ENCODE measurements at places on chromosomes 1 and 21.

GRCh38 chr1:169873582-169874199 is 20.0 kb downstream of the SCYL3 start:
- DNase-seq, result no peak

DNA sequence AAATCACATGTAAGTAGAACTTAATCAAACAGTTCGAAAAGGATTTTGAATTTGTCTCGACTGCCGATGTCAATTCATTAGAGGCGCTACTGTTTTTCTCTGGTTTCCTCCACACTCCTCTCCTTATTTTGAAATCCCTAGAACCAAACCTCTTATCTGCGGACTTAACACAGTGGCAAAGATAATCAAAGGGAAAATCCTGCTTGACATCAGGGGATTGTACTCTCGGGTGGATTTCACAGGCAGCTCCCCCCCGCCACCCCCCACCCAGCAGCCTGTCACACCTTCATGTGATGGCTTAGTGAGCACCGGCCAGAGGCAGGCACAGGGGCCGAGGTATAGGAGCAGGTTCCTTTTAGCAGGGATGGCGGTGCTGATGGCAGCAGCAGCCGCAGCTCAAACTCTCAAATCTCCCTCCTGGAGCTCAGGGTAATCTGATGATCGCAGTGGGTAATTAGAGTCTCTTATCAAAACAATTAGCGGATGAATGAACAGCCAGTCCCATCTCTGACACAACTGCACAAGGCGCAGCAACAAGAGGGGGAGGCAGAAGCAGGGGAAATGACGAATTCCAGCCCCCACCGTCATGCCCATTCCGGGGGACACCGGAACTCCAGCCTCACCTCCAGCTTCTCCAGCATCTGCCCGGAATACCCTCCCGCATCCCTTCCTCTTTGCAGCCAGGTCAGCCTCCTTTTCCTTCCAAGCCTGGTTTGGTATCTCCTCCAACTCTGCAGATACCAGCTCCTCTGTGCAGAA is 80.3 kb downstream of the SSBP3 start:
- DNase-seq, result no peak

GRCh38 chr1:35047188-35047858 is 15.6 kb upstream of the ZMYM6 start:
- no peak for DNase-seq

- DNase-seq, result no peak
Measured at GRCh38 chr1:39272027-39272797, 67.7 kb downstream of the MACF1 start.

- no peak for DNase-seq
Measured at GRCh38 chr1:220124542-220124941, 30.6 kb downstream of the IARS2 start.

- DNase-seq, result no peak
Measured at GRCh38 chr1:69585666-69586065, 17.9 kb downstream of the LRRC7 start.

DNA sequence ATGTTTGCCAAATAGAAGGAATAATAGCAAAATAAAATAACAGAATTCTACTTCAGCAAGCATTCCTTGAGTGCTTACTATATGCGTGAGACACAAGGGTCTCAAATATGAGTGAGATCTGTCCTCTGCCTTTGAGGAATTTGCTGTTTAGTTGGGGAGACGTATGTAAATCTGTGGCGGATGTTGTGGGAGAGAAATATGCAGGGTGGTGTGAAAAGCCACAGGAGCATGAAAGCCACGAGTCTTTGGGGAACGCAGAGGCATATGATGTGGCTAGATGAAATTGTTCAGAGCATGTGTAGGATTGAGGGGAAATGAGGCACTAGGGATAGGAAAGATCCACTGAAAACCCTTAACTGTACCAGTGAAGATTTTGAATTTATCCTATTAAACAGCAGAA is 244.4 kb downstream of the PBX1 start:
- no peak for DNase-seq

DNA sequence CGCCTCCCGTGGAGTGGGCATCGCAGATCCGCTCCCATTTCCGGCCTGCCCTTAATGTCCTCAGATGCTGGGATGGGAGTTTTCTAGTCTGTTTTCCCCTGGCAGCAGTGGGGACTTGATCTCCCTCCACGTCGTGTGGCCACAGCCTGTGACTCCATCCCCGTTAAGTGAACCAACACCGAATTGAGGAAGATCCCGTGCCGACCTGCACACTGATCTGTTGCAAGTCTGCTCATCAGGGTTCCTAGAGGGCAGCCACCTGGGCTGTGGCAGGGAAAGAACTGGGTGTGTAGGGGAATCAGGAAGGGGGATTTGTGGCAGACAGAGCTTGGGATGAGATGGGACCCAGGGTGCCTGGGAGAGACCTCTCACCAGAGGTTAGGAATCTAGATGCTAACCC is 23.3 kb upstream of the CDK18 start:
- DNase-seq, result no peak

GRCh38 chr21:44667612-44668011 is 885 bp upstream of the KRTAP12-2 start:
- no peak for DNase-seq

GRCh38 chr1:6688001-6688400 is 13.6 kb downstream of the DNAJC11 start:
- no peak for DNase-seq

GRCh38 chr1:8540261-8540941 is 222.5 kb downstream of the SLC45A1 start:
- no peak for DNase-seq

- DNase-seq, result no peak
Measured at GRCh38 chr1:203097001-203097400, 11.2 kb upstream of the MYOG start.

GRCh38 chr1:210787800-210788199 is 346.1 kb downstream of the KCNH1 start:
- DNase-seq, result no peak

GRCh38 chr1:19644395-19644680 is 227 bp downstream of the NBL1 start:
- DNase-seq, result no peak

DNA sequence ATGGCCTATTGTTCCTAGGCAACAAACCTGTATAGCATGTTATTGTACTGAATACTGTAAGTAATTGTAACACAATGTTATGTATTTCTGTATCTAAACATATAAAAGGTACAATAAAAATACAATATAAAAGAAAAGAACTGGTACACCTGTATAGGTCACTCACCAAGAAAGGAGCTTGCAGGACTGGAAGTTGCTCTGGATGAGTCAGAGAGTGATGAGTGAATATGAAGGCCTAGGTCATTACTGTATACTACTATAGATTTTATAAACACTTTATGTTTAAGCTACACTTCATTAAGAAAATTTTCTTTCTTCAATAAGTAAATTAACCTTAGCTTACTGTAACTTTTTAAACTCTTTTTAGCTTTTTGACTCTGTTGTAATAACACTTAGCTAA is 559.9 kb downstream of the PLPP3 start:
- no peak for DNase-seq

DNA sequence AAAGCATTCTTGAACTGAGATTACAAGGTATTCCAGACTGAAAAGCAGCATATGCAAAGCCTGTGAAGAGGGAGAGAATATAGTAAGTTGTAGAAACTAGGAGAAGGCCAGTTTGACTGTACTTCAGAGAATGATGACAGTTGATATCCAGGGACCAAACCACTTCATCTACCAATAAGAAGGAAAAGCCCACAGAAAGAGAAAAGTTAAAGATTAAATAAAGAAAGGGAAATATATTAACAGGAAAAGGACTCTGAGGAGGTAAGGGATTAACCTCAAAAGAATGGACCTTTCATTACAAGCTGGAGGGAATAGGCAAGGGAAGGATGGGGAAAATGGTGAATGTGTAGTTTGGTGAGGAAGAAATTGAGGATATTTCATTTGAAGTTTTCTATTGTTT is 180.2 kb upstream of the CACYBP start:
- DNase-seq, result no peak

DNA sequence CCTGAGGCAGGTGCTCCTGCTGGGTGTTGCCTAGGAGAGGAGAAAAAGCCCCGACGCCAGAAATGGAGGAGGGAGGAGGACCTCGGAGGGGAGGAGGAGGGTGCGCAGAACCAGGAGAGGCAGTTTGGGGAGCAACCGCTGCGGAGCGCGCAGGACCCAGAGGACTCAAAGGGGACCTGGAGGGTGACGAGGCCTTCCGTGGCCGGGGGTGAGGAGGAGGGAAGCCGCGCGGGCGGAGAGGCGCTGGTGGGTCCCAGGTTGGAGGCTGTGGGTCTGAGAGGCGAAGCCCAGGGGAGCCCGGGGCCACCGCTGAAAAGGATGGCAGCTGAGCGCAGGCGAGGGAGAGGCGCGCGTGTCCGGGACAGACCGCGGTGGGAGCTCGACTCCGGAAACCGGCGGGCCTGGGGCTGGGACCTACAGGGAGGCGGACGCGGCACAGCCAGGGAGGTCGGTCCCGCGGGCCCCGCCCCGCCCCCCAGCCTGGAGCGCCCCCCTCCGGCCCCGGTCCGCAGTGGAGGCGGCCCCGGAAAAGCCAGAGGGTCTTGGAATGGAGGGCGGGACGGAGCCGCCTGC is 15.1 kb downstream of the RNF223 start:
- peak; percentile 36 for DNase-seq

GRCh38 chr1:164210211-164210739 is 348.7 kb upstream of the PBX1 start:
- no peak for DNase-seq

- no peak for DNase-seq
Measured at GRCh38 chr1:38990386-38990737, 714 bp upstream of the AKIRIN1 start.

GRCh38 chr21:15061747-15062605 is 2.8 kb downstream of the NRIP1 start:
- DNase-seq, result no peak

- no peak for DNase-seq
Measured at GRCh38 chr1:62688687-62689085, 500 bp upstream of the DOCK7 start.

DNA sequence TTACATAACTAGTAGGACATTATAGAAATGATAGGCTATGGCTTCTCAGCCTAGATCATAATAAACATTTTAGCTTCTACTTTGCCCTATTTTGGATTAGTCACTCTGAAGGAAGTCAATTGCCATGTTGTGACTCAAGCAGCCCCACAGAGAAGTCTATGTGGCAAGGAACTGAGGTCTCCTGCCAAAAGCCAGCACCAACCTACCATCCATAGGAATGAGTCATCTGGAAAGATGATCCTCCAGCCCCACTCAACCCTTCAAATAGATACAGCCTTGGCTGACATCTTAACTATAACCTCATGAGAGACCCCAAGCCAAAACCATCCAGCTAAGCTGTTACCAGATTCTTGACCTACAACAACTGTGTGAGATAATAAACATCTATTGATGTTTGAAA is 76.3 kb upstream of the BEND5 start:
- no peak for DNase-seq

DNA sequence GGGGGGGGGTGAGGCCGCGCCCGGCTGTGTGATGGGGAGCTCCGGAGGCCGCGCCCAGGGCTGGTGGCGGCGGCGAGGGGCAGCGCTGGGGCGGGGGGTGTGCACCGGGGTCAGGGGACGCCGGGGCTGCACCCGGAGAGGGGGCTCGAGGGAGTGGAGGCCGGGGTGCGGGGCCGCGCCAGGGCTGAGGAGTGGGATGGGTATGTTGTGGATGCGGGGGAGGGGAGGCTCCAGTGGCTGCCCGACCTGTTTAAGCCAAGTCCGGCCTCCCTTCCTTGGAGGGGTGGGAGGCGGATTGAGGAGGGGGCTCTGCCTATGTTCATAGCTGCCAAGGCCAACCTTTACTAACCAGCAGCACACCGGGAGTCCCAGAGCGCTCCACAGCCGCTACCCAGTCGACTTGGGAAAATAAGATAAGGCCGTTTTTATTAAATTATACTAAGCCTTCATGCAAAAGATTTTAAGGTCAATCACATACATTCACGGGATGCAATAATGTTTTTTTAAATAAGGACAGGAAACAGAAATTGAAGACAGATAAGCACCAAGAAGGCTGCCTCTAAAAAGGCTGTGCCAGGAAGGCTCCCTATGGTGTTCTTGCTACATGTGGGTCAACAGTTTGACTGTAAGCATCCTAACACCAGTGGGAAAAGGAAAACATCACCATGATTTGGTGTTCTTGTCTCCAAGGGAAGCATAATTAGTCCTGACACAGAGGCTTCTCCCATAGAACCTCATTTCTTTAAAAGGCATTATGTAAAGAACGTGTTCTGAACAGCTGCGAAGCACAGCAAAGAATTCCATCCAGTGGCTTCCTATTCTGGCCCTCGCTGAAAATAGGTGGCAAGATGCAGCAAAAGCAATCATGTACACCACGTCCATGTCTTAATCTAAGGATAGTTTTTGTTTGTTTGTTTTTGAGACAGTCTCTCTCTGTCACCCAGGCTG is 626 bp upstream of the HLCS start:
- no peak for DNase-seq

DNA sequence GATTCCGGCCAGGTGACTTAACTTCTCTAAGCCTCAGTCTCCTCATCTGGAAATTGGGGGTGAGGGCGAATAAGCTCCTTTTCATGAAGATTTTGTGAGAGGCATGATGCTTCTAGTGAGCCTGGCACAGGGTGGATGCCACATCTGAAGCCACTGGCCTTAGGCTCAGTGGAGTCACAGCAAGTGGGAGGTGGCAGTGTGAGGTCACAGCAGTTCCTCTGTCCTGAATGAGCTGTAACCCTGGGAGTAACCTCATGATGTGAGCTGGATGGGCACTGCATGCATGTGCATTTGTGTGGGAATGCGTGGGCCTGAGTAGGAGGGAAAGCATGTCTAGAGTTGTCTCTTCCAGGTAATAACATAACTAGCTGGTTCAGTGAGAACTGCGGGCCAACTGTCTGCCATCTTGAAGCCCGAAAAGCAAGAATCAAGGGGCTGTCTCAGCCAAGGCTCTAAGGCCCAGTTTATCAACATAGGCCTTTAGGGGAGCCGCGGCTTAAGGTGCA is 27.0 kb upstream of the HTR1D start:
- DNase-seq, result no peak

DNA sequence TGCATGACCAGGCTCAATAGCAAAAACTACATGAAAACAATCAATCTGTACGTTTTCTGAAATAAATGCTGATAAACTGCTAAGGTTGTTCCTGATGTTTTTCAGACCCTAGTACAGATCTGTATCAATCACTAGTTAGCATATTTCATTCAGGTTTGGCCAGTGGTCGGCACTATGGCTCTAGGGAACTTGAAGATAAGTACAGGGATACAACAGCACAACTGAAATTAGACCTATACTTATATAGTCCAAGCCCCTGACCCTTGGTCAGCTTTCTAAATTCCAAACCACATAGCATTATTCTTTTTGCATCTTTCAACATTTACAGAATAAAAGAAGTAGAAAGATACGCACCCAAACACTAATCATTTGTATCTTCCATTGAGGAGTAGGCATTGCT is 142.7 kb downstream of the PLPPR4 start:
- DNase-seq, result no peak

GRCh38 chr21:35002879-35003722 is 46.0 kb downstream of the RUNX1 start:
- DNase-seq, result no peak
